Esophagus squamous epithelium (tissue), 5 donors: ENCODE measurements at places on chromosomes 5 and 9.

- DNase-seq = no peak
These were observed 42.6 kb upstream of the PDZD2 start for GRCh38 chr5:31596354-31596753.

DNA sequence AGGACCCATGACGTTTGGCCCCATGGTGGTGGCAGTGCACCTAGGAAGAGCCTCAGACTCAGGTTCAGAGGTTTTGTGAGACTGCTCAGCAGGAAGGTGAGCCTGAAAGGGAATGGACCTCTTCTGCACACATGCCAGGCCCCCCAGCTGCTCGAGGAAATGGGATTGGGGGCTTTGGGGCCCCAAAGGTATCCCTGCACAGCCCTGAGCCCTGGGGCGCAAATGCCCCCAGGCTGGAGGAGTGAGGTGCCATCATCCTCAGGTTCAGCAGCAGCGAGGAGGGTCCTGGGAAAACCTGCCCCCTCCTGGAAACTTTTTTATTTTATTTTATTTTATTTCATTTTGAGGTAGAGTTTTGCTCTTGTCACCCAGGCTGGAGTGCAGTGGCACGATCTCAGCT is 171.8 kb upstream of the MVB12B start:
- DNase-seq = no peak

GRCh38 chr5:133370036-133370831 is 242.1 kb downstream of the FSTL4 start:
- no peak for DNase-seq

- no peak for DNase-seq
These were observed 31.3 kb downstream of the IPPK start for GRCh38 chr9:92638621-92639101.

DNA sequence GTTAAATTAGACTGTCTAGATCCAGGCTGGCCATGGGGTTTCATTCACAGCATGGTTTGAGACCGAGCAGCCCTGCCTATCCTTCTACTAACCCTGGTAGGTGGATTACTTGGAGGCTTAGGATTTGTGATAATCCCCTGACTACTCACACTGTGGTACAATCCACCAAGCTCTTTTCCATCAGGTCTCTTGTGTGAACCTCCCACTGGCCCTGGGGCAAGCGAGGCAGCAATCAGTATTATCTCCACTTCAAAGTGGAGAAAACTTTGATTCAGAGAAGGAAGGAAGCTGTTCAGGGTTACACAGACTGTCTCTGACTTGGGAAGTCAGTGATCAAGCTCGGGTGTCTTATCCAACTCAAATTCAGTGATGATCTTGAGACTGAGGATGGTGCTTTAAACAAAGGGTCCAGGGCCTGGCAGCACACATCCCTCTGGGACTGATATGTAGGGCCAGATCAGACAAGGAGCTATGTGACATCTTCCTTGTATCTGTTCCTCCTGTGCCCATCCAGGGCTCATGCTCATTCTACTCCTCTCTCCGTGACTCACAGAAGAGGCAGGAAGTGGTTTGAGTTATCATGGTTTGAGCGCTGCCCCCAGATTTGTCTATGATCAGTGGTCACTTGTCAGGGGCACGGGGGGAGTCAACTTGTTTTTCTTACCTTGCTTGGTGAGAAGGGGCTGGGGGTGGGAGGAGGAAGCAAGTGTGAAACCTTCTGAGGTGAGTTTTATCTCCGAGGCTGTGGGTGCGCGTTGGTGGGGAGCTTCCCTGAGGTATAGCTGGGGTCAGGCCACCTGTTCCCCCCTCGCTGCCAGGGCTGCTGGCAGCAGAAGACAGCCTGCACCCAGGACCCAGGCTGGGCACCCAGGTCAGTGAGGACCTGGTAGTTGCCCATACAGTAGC is 48.6 kb downstream of the RGS3 start:
- DNase-seq = no peak

DNA sequence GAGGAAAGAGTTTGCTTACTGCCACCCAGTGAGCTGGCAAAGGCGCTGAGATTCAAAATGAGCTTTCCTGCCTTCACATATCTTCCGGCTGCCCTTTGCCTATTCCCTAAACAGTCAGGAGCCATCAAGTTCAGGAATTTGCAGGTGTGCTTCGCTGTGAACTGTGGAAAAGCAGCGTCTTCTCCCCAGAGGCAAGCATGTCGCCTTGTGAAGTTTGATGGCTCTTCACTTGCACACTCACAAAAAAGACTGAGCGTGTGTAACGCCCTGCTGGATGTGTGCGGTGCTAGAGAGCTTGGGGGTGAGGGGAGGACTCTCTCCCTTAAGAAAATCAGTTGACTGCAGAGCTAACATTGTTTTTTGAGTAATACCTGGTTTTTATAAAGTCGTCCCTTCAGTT is 288.7 kb downstream of the DOCK8 start:
- no peak for DNase-seq

GRCh38 chr9:113648048-113648447 is 184.5 kb downstream of the RGS3 start:
- no peak for DNase-seq

- DNase-seq = no peak
These were observed 1.6 kb upstream of the RPS6 start for GRCh38 chr9:19381656-19382055.

DNA sequence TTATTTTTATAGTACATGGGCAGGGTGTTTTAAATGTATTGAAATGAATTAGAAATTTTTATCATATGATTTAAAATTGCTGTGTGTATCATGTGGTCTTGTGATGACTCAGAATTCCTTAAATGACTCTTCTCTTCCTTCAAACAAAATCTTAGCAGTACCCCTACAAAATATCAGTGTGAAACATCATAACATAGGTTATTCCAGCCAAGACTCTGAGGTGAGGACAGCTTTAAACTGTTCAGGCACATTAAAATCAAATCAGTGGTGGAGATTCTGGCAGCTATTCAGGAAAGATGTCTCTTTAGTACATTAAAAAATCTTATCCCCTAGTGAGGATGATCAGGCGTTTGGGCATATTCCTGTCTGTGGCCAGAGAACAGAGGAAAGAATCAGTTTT is 174.0 kb downstream of the MAN2A1 start:
- DNase-seq = no peak

- no peak for DNase-seq
These were observed 16.1 kb upstream of the NEUROG1 start for GRCh38 chr5:135551593-135552447.

DNA sequence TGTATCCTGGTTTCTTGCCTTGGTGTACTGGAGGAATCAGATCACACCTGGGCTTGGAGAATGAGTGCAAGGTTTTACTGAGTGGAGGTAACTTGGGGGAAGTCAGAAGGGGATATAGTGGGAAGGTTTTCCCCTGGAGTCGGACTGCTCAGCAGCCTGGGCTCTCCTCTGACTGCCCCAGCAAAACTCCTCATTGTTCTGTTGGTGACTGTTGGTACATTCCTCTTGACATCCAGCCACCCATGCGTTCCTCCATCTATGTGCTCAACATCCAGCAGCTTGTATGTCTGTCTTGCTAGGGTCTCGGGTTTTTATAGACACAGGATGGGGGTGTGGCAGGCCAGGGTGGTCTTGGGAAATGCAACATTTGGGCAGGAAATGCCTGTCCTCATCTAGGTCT is 96.0 kb downstream of the ZFAND5 start:
- DNase-seq = no peak
